HCT116 (cell line): ENCODE measurements at places on chromosomes 7 and 10. TPM values are rescaled to one million over a fixed set of nuclear protein-coding genes. Genes with fewer than 3 reads are reported as not detected.

The SPACDR gene
- total RNA-seq: 1.7 TPM

DNA sequence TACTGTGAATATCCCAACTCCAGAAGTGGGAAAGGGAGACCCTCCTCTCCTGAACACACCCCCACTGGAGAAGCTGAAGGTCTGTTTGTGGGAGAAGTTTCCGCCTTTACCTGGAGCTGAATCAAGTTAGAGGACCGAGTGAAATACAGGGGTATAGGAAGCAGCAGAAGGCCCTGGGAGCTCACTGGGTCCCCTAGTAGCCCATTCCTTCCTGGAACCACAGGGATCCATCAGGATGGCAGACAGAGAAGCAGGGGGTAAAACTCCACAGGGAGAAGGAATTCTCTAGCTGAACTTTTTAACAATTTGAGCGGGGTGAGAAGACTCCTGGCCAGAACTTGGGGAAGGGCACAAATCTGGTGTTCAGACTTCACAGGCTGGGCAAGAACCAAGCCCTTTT, 275.8 kb downstream of the GRID1 start:
- no peak for DNase-seq

The MTERF1 gene
- total RNA-seq: 13.1 TPM

GRCh38 chr7:77549106-77549870, 12.2 kb downstream of the PTPN12 start:
- no peak for DNase-seq

The LRGUK gene
- 0.49 TPM for total RNA-seq

DNA sequence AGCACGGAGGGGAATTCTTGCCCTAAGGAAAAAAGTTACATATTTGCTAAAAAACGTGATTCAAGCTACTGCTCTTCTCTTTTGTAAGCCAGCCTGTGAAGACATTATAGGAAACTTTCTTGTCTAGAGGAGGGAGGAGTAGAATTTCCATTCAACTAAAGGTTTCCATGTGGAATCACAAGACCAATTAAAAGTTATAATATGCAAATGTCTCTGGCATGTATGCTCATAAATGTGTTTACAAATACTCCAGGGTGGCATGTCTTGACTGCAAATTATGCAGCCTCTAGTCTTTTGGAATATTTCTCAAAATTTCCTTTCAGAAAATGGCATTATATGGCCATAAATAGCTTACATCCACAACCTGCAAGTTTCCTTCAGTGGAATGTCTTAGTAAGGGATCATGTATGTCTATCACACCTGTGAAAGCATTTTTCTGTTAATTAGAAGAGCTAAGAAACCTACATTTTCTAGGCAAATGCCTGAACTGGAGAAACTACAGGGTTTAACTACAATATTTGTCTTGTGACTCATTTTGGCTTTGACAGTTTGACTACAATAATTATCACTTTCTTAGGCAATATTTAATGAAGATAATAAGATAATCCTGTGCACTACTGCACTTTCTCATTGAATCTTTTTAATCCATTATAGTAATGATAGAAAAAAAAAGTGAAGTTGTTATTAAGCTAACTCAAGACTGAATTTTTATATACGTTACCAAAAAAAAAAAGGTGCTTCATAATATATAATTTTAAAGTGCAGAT, 111.1 kb upstream of the C10orf90 start:
- no peak for DNase-seq

The ZNF518A gene
- 36.7 TPM for total RNA-seq

DNA sequence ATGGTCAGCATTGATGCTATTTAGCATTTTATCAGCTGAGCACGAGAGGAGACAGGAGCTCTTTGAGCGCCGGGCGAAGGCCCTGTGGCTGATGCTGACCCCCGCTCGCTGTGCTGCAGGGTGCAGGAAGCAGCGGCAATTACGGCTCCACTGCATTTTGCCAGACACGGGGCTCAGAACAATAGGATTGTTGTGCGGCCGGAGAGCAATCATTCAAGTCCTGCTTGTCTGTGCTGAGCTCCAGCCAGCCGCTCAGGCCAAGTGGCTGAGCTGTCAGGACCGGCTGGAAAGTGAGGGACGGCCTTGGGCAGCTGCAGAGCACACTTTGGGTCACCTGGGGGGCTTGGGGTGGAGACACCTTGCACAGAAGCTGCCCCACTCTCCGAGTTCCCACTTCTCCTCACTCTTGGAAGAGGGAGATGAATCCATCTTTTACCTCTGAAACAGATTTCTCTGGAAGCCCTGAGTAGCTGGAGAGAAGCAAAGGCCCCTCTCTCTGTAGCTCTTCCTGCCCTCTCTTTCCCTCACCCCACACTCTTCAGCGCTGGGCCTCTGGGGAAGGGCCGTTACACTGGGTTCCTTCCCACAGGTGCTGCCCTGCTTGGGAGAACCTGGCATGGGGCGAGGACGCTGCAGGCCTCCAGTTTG, 17.3 kb upstream of the ADARB2 start:
- DNase-seq: no peak

The VIPR2 gene
- total RNA-seq: 0.10 TPM

The TMEM139 gene
- 9.9 TPM for total RNA-seq

DNA sequence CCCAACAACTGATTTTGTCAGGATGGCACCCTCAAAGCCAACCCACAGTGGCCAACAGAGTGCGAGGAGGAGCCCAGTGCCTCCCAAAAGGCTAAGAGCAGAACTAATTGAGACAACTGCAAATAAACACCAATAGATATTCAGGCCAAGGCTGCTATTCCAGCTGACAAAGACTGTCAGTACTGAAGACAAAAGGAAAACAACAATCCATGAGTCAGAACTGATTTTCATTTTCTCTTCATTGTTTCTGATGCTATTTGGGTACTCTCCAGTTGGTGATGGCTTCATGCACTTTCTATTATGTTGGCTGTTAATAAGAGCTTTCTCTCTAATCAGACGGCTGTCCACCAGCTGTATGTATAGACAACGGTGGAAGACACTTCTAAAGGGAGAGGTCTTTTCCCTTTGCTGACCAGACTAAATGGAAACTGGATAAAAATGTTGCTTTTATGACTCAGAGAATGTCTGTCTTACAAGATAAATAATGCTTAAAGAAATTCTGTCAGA, 515.9 kb downstream of the PARD3 start:
- DNase-seq: no peak

GRCh38 chr10:77562742-77563141, 74.9 kb downstream of the KCNMA1 start:
- DNase-seq: no peak

The EGR2 gene
- total RNA-seq: 2.3 TPM

GRCh38 chr10:126904516-126904817, 761 bp upstream of the DOCK1 start:
- DNase-seq: no peak

- no peak for DNase-seq
Observed at GRCh38 chr10:131949041-131949862, 32.5 kb downstream of the BNIP3 start.

GRCh38 chr10:86724445-86724844, 32.0 kb upstream of the BMPR1A start:
- no peak for DNase-seq

The NYAP1 gene
- total RNA-seq: 6.7 TPM

- no peak for DNase-seq
Observed at GRCh38 chr10:17129741-17130140, at the start of gene CUBN. TSS of gene CUBN (minus strand) at chr10:17129811. CDS start at chr10:17129765, 46 bp downstream.

The ACTL6B gene
- not detected for total RNA-seq

The OPN1SW gene
- total RNA-seq: not detected

The PRPS1L1 gene
- total RNA-seq: not detected

GRCh38 chr7:98459529-98459928, 58.6 kb upstream of the BAIAP2L1 start:
- DNase-seq: no peak

The DGKI gene
- 0.15 TPM for total RNA-seq

GRCh38 chr7:21611129-21611528, 68.3 kb downstream of the DNAH11 start:
- DNase-seq: no peak

- DNase-seq: no peak
Observed at GRCh38 chr7:149093228-149093627, 2.7 kb upstream of the ZNF786 start.

GRCh38 chr7:141558544-141559183, 7.5 kb downstream of the AGK start:
- no peak for DNase-seq

The ELN gene
- 0.17 TPM for total RNA-seq

DNA sequence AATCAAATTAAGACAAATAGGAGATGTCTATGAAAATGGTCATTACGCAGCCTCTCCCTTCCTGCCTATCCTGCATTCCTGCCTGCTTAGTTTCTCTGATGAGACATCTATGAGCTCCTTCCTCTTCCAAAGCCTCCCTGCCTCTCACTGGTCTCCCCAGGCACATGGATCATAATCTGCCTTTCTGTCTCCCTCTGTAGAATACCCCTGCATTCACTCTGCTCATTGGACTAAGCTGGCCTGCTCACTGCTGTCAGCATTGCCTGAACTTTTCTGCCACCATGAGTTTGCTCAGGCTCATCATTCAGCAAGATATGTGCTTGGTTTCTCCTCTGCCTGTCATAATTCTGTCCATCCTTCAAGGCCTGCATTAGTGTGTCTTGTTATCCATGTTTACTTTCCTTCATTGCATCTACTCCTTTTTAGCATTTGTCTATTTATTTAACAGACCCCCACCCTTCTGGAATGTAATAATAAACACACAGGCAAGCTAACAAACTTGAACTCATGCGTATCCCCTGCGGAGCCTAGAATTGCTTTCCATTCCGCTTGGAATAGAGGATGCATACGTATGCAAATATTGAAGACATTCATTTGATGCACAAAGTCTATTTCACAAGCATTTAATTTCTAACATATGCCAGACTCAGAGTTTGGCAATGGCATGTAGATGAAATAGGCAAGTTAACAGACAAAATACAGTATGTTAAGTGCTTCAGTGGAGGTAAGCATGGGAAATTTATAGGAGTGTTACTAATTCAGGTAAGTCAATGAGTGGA, 88.3 kb downstream of the PTPRZ1 start:
- peak; percentile 57 for DNase-seq

- no peak for DNase-seq
Observed at GRCh38 chr7:96800824-96801223, 91.2 kb upstream of the SEM1 start.

The RALA gene
- 27.3 TPM for total RNA-seq

The COL26A1 gene
- 0.27 TPM for total RNA-seq

GRCh38 chr7:135330088-135330487, 96.5 kb downstream of the STRA8 start:
- no peak for DNase-seq

GRCh38 chr7:42340436-42340835, 103.4 kb upstream of the GLI3 start:
- DNase-seq: no peak

DNA sequence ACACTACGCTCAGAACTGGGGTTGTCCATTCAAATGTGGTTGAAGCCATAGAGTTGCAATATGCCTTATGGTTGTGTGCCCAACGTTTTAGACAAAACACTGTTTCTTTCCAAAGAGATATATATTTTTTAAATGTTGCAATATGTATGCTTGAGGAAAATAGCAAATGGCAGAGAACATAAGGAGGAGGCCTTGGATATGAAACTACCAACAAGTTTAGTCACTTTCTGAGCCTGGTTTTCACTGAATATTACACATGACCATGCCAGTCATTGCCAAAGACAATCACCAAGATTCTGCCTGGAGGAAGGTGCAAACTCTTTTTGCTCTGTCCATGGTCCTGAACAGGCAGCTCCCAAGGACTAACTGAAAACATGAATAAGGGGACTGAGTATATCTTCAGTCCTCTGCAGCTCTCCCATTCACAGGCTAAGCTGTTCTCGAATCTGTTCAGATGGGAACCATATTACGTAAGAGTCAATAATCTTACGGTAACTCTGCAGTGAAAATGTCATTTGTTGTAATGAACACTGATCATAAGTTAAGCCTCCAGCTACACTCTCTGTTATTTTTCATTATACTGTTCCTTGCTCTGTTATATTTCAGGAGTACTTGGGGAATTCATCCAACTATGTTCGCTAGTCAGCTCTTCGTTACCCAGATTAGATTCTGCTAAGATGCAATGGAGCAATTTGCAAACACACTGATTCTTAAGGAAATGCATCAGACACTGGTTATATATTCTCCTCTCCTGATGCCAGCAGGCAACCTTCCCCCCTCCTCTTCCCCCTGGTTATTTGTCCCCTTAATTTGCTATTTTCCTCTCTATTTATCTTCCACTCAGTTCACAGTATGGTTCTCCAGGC, 90.7 kb upstream of the C1QL3 start:
- no peak for DNase-seq

- no peak for DNase-seq
Observed at GRCh38 chr10:101561068-101561915, 26.8 kb downstream of the POLL start.

GRCh38 chr7:69764147-69764546, 165.9 kb downstream of the AUTS2 start:
- DNase-seq: no peak

GRCh38 chr10:77837248-77837924, 89.2 kb downstream of the DLG5 start:
- DNase-seq: no peak

DNA sequence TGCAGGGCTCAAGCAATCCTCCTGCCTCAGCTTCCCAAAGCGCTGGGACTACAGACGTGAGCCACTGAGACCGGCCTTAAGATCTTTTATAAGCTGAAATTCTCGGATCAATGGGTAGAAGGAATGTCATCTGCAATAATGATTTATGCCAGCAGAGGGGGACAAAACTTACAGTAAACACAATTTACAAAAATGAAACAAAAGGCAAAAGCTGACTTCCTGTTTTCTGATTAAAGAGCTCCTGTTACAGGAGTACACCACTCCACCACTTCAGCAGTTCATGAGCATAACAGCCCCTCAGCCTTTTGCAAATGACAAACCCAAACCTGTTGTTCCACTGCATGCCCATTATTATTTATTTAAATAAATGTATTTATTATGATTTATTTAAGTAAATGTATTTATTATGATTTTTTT, 88.5 kb upstream of the ATP6V0A4 start:
- DNase-seq: peak; percentile 56

DNA sequence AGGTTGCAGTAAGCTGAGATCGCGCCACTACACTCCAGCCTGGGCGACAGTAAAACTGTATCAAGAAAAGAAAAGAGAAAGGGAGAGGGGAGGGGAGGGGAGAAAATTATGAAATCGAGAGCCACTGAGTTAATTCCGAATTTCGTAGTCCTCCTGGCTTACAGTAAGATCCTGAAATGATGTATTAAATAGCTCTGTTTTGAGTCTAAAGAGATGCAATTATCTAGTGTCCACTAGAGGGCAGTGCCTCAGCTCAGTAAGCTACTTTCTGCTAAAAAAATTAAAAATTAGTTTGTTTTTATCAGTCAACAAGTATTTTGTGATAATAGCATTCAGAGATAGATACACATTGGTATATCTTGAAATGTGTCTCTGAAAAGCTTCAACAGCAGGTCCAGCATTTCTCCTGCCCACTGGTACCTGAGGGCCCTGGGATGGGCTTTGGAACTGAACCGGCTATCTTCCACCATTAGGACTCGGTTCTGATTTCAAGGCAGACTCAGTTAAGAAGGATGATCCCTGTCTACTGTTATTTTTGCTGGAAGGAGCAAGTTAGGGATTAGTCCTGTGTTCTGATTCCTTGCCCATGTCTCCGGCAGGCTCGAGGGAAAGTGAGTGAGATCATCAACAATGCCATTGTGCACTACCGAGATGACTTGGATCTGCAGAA, 19.5 kb downstream of the TSPAN33 start:
- peak; percentile 36 for DNase-seq

- DNase-seq: no peak
Observed at GRCh38 chr7:148442141-148442655, 148.4 kb upstream of the C7orf33 start.
